ENCODE measurements at places on chromosomes 11 and 22.
A peak's percentile ranks its signal among the peaks of the same experiment; 100 is the strongest.

DNA sequence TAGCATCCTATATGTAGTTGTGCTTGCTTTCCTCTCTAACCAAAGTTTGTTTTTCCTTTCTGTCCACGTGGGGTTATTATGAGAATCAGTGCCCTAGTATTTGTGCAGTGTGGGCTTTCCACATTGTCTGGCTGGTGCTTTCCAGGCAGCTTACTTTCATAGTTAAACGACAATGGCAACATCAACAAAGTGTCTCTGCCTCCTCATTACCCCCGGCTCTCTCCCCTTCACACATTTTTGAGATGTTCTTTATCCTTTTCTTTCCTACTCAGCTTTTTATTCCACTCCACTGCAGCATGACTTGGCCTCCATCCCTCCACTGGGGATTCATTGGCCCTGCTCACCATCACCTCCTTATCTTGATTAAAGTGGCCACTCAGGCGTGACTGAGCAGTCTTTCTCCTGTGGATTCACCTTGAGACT lies 19.1 kb downstream of the SPECC1L start:
- no peak for DNase-seq

DNA sequence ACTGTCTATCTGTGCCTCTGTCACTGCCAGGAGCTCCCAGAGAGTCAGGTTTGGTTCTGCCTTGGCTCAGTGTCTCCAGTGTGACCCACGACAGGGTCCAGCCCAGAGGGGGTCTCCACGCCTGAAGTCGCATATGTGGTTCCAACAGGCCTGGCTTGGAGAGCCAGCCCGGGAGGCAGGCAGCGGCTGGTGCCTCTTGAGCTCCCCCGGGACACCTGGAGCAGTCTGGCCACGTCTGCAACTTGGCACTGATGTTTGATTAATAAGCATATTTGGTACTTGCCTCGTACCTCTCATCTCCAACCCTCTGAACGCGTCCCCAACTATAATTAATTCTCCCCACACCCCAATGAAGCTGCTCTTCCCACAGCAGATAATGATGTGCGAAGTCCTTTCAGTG lies 31.7 kb upstream of the SHISAL1 start:
- no peak for DNase-seq

- DNase-seq: peak; percentile 24
These were observed 88.6 kb downstream of the PLEKHA7 start for GRCh38 chr11:16925561-16926065.

GRCh38 chr22:31142285-31142684 lies 2.0 kb upstream of the PLA2G3 start:
- DNase-seq: no peak

GRCh38 chr11:19873730-19874129 lies 161.1 kb downstream of the NAV2 start:
- DNase-seq: no peak

DNA sequence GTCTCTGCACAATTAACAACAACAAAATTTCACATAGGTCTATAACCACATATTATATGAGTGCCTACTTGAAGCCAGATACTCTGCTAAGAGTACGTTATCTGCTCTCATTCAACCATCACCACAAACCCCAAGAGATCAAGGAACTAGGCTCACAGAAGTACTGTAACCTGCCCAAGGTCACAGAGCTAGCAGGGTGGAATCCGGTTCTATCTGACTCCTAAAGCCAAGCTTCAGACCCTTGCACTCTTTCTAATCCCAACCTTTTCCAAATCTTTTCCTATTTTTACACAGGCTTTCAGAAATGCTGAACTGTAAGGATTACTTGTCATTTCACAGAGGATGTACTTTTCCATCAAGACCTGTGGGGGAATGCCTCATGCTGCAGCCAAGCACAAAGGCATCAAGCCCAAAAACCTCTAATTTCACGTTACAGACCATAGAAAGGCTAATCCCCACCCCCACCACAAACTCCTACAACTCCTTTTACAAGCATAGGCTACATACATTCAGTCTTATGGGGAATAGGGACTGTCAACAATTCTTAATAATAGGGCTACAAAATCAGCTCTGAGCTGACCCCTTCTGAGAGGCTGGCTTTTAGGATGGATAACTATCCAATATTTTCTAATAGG lies 927 bp downstream of the PRCP start:
- DNase-seq: no peak

GRCh38 chr11:129374993-129375750 lies 476 bp upstream of the BARX2 start:
- no peak for DNase-seq

- DNase-seq: no peak
These were observed 15.4 kb downstream of the MS4A13 start for GRCh38 chr11:60530454-60531100.

- DNase-seq: no peak
These were observed 72.3 kb downstream of the ARFGAP2 start for GRCh38 chr11:47104261-47104950.

DNA sequence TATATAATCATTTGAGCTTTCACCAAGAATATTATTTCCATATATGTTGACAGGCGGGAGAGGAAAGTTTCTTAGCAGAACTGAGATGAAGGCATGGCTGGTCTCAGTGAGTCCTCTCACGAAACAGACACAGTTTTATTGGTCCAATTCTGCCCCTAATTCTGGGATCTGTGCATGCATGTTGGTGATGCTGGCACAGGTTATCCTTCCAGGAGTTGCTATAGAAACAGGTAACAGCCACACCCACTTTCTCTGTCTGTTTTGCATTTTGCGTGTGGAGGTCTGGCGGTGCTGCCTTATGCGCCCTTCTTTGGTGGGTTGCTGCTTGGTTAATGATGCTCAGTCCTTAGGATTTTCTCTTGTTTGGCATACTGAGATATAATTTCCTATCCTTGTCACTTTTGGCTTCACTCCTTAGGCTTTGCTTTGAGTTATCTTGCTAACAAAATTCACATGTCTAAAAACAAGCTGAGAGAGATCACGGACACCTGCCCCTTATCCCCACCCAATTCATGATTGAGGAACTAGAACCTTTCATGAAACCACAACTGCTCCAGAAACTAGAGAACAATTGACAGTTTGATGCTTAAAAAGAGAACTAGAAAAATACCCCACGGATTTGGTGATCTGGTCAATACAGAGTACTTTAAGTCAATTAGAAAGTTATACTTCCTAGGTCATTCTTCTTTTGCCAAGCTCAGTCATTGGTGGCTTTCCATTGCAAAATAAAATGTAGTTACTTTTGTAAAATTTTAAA lies 189.3 kb downstream of the FAT3 start:
- DNase-seq: no peak
